ENCODE measurements at places on chromosomes 11 and 22.

GRCh38 chr11:121389651-121390050 is 62.5 kb upstream of the SORL1 start:
- DNase-seq: no peak

- no peak for DNase-seq
These were observed 86.2 kb upstream of the SORL1-AS1 start for GRCh38 chr11:121539000-121539399.

- DNase-seq: no peak
These were observed 281.0 kb upstream of the C11orf87 start for GRCh38 chr11:109140857-109141515.

DNA sequence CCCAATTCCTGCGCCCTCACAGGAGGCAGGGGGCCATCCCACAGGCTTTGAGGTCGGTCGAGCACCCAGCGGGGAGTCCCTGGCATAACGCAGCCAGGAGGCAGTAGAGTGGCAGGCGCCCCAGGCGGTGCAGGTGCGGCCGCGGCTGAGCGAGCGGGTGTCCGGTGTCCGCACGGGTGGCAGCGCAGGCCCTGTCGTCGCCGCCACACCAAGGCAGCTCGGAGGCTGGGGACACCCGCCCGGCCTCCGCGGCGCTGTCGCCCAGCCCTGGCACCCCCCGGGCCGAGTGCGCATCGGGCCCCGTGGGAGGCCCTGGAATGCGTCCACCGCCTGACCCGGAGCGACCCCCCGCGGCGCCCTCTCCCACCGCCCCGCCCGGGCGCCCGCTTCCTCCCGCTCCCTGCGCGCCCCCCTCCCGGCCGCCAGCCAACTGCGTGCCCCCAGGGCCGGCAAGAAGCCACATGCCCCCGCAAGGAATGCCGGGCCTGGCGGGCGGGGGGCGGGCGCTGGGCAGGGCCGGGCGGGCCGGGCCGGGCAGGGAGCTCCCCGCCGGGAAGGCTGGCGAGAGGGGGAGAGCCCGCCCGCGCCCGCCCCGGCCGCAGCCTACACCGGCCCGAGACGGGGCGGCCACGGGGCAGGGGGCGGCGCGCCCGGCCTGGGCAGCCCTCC is 33.9 kb downstream of the PRDM11 start:
- no peak for DNase-seq

DNA sequence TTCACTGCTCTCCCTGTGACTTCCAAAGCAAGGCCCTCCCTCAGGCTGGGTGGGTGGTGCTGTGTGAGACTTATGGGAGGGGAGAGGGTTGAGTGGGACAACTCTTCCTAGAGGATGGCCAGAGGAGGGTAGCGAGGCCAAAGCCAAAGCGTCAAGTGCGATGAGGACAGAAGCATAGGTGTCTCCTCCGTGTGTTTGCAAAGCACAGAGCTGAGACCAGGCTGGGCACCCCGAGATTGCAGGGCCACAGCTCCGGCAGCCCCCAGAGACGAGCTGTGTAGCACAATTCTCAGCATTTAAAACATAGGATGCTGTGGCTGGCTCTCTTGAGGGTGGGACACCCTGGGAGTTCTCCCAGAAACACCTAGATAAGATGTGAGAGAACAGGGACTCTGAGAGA is 1374.5 kb downstream of the BRD1 start:
- DNase-seq: no peak

GRCh38 chr11:74671520-74672196 is 59.6 kb downstream of the CHRDL2 start:
- no peak for DNase-seq

GRCh38 chr11:9672288-9672916 is 8.5 kb downstream of the SWAP70 start:
- no peak for DNase-seq

DNA sequence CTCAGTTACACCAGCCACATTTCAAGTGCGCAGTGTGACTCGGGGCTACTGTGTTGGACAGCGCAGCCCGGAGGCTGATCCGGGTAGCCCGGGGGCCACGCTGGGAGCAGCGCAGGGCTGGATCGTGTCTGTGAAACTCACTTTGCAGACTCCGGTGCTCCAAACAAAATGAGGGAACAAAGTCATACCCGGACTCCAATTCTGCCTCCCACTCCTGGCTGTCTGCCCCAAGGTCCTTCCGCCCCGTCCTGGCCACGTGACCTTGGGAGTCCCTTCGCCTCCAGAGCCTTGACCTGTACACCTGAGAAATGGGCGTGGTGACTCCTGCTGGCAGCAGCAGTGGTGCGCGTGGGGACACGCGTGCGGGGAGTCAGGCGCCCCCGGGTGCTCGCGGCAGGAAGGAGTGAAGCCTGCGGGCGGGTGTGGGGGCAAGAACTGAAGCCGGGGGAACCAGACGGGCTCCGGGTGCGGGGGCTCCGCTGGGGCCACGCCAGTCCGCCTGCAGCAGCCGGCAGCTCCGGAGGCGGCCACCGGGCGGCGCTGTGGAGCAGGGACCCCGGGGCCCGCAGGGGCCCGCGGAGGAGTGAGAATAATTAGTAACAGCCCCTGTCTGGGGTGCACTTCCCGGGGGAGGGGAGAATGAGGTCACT is 42.4 kb downstream of the KCNJ4 start:
- no peak for DNase-seq

DNA sequence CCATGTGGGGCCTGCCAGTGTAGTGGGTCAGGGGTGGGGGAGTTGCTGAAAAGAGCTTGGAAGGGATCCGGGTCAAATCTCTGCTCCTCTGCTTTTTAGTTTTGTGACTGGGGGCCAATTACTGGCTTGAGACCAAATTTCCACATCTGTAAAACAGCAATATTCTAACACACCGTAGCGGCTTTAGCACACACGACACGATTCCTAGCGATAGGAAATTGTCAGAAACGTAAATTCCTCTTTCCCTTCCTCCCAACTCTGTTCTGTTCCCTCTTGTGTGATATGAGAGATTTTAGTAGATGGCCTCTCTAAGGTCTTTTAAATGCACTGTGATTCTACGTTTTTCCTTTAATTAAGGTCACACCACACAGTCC is 71.9 kb downstream of the MICAL2 start:
- no peak for DNase-seq

DNA sequence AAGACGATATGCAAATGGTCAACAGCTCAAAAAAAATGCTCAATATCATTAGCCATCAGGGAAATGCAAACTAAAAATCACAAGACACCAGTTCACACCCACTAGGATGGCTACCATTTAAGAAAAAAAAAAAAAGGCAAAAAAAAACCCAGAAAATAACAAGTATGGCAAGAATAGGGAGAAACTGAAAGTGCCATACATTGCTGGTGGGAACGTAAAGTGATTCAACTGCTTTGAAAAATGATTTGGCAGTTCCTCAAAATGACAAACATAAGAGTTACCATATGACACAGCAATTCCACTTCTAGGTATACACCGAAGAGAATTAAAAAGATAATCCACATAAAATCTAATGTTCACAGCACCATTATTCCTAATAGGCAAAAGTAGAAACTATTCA is 47.5 kb downstream of the PICALM start:
- DNase-seq: no peak

DNA sequence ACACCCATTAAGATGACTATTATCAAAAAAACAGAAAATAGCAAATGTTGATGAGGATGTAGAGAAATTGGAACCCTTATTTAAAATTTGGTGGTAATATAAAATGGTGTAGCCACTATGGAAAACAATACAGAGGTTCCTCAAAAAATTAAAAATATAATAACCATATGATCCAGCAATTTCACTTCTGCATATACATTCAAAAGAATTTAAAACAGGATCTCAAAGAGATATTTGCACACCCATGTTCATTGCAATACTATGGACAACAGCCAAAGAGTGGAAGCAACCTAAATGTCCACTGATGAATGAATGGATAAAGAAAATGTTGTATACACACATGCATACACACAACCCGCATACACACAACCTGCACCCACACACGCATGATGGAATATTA is 102.2 kb downstream of the FAM168A start:
- DNase-seq: no peak
